ENCODE measurements at places on chromosomes 11 and 22. TPM values are rescaled to one million over a fixed set of nuclear protein-coding genes. Genes with fewer than 3 reads are reported as not detected.

Gene ELF5
- total RNA-seq: 10.6 TPM

Gene SIK2
- total RNA-seq: 31.8 TPM

GRCh38 chr11:130819625-130820024, 96.7 kb downstream of the SNX19 start:
- H3K36me3 ChIP-seq: no peaks in the 10 kb centered on the region
- no peak overlapping the region for H3K4me3 ChIP-seq
- H3K27ac ChIP-seq: no peak overlapping the region
- DNase-seq: no peak
- no peaks in the 10 kb centered on the region for H3K27me3 ChIP-seq

DNA sequence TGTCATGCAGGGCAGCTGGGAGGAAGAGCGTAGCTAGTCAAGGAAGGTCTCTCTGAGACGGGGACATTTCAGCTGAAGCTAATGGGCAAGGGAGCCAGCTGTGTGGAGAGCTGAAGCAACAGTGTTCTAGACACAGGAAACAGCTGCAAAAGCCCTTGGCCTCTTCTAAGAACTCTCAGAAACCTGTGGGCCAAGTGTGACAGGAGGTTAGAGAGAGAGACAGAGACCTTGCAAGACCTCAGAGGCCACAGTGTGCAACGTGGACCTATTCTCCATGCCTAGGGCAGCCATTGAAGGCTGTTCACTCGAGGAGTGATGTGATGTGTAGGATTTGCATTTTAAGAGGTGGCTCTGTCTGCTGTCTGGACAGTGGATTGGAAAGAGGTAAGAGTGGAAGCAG, 48.7 kb upstream of the TNRC6B start:
- H3K27me3 ChIP-seq: no peaks in the 10 kb centered on the region
- peak; percentile 16 for DNase-seq
- H3K27ac ChIP-seq: peak overlapping the region; percentile 22

GRCh38 chr22:40594924-40595323, 41.6 kb downstream of the MRTFA start:
- DNase-seq: no peak
- H3K27me3 ChIP-seq: no peaks in the 10 kb centered on the region
- no peaks in the 10 kb centered on the region for H3K4me1 ChIP-seq
- no peaks in the 10 kb centered on the region for H3K36me3 ChIP-seq
- H3K4me3 ChIP-seq: no peak overlapping the region

GRCh38 chr22:36588285-36588684, 59.3 kb upstream of the EIF3D start:
- no peaks in the 10 kb centered on the region for H3K36me3 ChIP-seq
- no peak overlapping the region for H3K4me3 ChIP-seq
- peaks cover 16% of the 10 kb centered on the region for H3K27me3 ChIP-seq
- no peaks in the 10 kb centered on the region for H3K4me1 ChIP-seq
